ENCODE measurements at places on chromosomes 3 and 15.

GRCh38 chr3:20683910-20684309, 497.9 kb upstream of the SGO1 start:
- no peak for DNase-seq

DNA sequence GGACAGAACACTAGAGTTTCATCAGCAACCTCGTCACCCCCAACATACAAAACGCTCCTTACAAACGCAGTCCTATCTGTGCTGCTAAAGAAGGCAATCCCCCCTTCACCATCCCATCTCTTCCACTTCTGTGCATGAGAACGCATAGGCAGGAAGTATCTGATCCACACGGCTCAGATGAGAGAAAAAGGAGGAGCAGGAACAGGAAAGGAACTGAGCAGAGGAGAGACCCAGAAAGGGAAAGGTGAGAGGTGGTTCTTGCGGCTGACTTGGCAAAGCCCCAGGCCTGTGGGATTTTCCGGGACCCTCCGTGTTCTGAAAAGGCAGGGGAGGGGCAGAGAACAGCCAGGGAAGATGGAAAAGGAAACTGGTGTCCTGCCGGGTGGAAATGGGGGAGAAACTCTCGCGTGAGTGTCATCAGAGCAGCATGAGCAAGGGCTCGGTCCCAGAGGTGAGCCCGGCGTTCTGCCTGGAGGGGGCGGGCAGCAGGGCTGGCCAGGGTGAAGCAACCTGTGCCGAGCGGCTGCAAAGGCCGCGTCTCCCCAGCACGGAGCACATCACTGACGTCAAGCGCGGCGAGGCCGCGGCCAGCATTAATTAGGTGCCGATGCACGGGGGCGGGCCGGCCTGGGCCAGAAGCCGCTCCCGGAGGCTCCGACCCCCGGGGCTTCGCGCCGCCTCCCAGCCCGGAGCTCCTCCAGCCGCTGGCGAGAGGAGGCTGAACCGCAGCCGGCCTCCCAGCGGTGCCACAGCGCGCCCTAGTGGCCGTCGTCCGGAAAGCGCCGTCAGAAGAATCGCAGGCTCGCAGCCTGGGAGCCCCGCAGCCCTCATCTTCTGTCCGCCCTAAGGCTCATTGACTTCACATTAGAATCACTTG, 35.8 kb downstream of the CPN2 start:
- no peak for DNase-seq

GRCh38 chr15:61746589-61746988, 313.7 kb downstream of the VPS13C start:
- no peak for DNase-seq

- no peak for DNase-seq
These were observed 96.4 kb upstream of the ATP11B start for GRCh38 chr3:182696916-182697315.

DNA sequence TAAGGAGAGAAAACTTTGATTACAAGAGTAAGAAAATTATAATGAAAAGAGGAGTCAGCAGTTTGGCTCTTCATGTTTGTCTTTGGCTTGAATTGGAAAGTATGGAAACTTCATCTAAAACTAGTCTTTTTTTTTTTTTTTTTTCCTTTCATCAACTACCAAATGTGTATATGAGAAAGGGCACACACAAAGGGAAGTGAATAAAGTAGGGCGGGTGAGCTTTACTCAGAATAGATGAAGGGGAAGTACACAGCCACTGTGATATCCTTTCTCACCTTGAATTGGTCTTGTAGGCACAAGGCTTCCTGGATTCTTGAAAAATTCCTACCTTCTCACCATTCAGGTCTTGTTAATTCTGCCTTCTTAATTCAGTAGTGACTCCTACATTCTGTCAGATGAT, 652.3 kb upstream of the KCNMB2 start:
- DNase-seq = no peak

DNA sequence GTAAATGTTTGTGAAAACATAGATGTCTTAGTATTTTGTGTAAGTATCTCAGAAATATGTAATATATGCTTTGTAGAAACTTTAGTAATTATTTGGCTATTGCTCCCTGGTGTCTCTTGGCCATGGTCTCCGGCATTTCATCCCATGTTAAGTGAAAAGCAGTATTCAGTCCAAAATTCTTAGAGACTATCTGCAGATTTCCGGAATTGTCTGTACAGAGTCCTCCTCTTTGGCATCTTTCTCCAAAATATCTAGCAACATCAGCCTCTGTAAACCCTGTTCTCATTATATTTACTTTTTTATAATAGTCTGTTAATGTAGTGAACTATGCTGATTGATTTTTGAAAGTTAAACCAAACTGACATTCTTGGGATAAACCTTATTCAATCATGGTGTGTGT, 352.7 kb downstream of the ARPP21 start:
- DNase-seq = no peak

GRCh38 chr3:67335813-67336212, 318.6 kb downstream of the SUCLG2 start:
- no peak for DNase-seq

- DNase-seq = no peak
These were observed 27.9 kb upstream of the SLC6A1 start for GRCh38 chr3:10964537-10965167.

- DNase-seq = no peak
These were observed 39.3 kb upstream of the PPP4R2 start for GRCh38 chr3:72957297-72957696.

- no peak for DNase-seq
These were observed 491.3 kb downstream of the EDEM1 start for GRCh38 chr3:5678844-5679243.

GRCh38 chr15:70361891-70362290, 264.2 kb upstream of the TLE3 start:
- DNase-seq = no peak

DNA sequence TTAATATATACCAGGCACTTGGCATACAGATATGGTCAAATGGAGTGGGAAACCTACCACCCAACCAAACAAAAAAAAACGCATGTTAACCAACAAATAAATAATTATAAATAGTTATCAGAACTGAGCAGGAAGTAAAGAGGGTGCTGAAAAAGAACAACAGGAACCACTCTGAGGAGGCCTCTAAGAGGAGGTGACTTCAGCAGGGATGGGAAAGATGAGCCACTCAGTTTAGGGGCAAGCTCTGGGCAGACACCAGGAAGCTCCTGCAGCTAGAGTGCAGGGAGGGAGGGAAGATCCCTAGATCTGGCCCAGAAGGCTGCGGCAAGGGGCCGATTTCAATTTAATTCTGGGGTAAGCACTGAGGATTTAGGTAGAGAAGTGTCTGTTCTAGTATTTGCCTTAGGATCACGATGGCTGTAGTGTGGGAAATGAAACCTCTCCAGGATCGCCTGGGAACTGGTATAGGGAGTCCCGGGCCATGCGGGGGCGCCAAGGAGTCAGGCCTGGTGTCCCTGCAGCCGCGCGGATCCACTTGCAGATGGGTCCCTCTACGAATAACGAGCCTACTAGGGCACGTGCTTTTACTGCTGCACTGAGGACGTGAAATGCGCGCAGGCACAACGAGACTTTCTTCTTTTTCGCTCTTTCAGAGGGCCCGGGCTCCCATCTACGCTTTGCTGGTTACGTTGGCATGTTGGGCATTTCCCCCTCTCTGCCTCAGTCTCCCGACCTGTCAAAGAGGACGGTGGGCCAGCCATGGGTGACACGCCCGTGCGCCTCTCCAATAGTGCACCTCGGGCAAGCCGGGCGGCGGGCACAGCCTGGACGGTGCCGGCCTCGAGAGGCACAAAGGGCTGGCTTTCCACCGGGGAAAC, 1.5 kb upstream of the LIMD1 start:
- DNase-seq = peak; percentile 50

- DNase-seq = no peak
These were observed 21.1 kb downstream of the PSMD6 start for GRCh38 chr3:64002233-64002632.

DNA sequence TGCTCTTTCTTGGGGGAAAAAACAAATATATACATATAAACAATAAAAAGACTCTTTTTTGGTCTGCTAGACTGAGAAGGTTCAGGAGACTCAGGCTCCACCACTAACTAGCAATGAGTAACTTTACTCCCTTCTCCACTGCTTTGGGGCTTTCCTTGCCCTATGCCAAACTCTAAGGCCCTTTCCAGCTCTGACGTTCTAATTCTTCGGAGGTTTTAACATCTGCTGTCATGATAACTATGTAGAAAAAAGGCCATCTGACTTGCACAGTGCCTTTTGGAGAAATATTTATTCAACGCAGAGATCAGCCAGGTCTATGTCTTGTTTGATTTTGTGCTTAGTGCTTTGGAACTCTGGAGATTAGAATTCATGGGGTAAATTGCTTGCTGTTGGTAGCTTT, 156.2 kb downstream of the TMCO5A start:
- DNase-seq = no peak

DNA sequence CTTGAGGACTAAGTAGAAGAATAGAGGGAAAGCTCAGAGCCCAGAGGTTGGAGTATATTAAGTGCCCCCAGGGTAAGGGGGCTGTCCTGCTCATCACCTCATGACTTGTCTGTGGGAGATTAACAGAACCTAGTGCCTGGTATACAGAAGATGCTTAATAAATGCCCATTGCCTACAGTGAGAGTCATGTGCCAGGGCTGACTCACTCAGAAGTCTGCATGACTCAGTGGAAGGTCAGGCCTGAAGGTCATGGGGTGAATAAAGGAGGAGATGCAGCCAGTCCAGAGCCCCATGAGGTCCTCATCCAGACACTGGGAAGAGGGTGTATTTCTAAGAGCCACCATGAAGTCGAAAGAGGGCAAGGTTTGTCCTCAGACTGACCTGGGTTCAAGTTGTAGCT, 62.5 kb upstream of the TLE3 start:
- no peak for DNase-seq

- peak; percentile 32 for DNase-seq
These were observed 235.5 kb downstream of the OPA1 start for GRCh38 chr3:193828477-193828876.

DNA sequence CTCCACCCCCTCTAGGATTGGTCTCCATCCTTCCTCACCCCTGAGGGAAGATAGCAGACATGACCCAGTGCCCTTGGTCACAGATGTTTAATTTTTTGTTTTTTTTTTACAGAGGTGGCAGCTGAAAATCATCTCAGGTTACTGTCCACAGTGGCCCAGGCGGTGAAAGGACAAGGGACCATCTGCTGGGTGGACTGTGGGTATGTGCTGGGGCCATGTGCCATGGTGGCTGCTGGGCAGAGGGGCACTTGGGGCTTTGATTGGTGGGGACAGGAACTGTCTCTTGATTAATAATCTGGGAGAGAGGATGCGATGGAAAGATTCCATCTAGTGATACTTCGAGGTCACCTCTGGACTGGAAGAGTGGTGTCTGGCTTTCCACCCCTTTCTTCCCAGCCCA, 25.4 kb downstream of the PDIA5 start:
- DNase-seq = no peak

DNA sequence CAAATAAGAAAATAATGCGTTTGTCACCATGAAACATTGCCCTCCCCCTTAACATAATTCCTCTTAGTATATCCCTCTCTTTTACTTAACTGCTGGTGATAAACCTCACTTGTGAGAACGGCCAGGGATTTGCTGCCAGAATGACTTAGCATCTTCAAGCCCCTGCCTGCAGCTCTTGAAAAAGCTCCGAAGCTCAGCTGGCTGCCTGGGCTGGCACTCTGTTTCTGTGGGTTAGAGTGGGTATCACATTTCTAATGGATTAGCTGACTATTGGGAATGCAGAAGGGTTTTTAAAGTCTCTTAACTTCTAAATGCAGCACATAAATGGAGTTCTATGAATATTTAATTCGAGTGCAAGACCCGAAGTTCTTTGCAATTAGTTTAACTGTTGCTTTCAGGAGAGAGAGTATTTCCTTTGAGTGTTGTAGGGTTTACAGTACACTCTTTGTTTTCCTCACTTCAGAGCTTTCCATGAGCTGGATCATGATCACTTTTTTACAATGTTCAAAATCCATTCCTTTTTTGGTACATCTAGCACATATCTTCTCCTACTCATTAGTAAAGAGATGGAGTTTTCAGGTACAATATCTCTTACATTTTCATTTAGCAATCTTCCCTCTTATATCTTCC, 124.7 kb upstream of the RBMS3 start:
- no peak for DNase-seq

GRCh38 chr3:15815696-15816095, 17.9 kb upstream of the ANKRD28 start:
- DNase-seq = no peak

GRCh38 chr3:4993276-4994143, 14.3 kb downstream of the BHLHE40 start:
- DNase-seq = no peak

GRCh38 chr15:81893182-81893835, 152.5 kb downstream of the MEX3B start:
- DNase-seq = no peak

- DNase-seq = peak; percentile 30
These were observed 17.2 kb upstream of the GNB5 start for GRCh38 chr15:52208306-52208946.

GRCh38 chr15:65318870-65319356, 14.4 kb downstream of the RNU5B-1 start:
- no peak for DNase-seq

DNA sequence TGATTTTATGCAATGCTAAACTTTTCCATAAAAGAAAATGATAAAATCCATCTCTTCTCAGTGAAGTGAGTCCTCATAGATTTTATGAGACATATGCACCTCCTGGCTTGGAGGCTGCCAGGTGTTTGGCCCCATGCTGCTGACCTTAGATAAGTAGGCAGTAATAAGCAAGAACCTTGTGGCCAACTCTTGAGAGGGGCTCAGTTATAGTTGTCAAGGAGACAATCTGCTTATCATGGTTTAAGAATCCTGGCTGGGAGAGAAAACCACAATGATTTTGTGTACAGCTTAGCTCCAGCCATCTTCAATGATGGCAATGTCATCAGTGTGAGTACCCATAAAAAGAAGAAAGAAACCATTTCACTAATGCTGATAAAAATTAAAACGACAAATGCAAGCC, 252.1 kb downstream of the CPNE4 start:
- DNase-seq = no peak

- DNase-seq = peak; percentile 67
These were observed 150.8 kb upstream of the DPH6 start for GRCh38 chr15:35696767-35697231.

DNA sequence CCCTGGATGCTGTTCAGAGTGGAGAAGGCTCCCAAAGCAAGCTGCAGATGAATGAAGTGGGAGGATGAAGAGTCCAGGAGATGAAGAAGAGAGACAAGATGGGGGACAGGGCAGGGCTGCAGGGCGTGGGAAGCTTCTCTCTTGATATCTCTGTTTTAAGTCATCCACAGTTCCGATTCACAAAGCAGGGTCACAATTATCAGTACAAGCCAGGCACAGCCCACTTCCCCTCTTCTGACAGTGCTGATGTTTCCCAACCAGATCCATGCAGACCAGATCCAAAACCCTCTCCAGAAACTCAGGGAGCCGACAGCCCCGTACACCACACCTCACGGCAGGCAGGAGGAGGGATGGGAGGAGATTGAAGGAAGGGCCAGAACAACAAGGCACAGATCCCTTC, 31.1 kb downstream of the NTRK3 start:
- DNase-seq = no peak

- peak; percentile 86 for DNase-seq
These were observed at the start of gene RPL29 for GRCh38 chr3:51995346-51996163. TSS of gene RPL29 (minus strand) at chr3:51995895. CDS start at chr3:51995461, 434 bp downstream.

DNA sequence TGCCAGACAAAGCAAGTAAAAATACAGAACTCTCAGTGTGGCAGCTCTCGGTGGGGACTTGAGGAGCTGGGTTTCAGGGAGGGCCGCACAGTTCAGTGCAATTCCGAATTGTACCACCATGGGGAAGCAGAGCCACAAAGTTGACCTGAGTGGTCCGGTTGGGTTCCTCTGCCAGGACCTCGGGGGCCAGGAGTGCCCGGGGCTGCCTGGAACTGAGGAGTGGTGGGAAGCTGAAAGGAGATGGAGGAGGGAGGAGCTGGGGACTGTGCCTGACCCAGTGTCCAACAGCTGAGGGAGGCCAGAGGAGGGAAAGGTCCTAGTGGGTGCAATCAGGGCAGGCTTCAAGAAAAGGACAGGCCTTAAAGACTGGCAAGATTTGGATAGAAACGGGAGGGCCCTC, 32.2 kb upstream of the TRH start:
- DNase-seq = no peak
